Activated CD4-positive, alpha-beta T cell treated with anti-CD3 and anti-CD28 coated beads, Interleukin-2, amount 50 U/mL, for 24 hours (primary cell): ENCODE measurements at places on chromosomes 11 and 22.

- no peak for DNase-seq
These were observed 140.8 kb downstream of the TBC1D22A start for GRCh38 chr22:46902998-46903916.

GRCh38 chr22:45692549-45692948 is 20.9 kb downstream of the ATXN10 start:
- no peak for DNase-seq

- DNase-seq, result peak; percentile 39
These were observed 64.5 kb downstream of the AMBRA1 start for GRCh38 chr11:46529095-46529905.

GRCh38 chr11:130603335-130603906 is 155.0 kb downstream of the ADAMTS15 start:
- no peak for DNase-seq

- DNase-seq, result no peak
These were observed 6.2 kb upstream of the FTH1 start for GRCh38 chr11:61973476-61974162.

DNA sequence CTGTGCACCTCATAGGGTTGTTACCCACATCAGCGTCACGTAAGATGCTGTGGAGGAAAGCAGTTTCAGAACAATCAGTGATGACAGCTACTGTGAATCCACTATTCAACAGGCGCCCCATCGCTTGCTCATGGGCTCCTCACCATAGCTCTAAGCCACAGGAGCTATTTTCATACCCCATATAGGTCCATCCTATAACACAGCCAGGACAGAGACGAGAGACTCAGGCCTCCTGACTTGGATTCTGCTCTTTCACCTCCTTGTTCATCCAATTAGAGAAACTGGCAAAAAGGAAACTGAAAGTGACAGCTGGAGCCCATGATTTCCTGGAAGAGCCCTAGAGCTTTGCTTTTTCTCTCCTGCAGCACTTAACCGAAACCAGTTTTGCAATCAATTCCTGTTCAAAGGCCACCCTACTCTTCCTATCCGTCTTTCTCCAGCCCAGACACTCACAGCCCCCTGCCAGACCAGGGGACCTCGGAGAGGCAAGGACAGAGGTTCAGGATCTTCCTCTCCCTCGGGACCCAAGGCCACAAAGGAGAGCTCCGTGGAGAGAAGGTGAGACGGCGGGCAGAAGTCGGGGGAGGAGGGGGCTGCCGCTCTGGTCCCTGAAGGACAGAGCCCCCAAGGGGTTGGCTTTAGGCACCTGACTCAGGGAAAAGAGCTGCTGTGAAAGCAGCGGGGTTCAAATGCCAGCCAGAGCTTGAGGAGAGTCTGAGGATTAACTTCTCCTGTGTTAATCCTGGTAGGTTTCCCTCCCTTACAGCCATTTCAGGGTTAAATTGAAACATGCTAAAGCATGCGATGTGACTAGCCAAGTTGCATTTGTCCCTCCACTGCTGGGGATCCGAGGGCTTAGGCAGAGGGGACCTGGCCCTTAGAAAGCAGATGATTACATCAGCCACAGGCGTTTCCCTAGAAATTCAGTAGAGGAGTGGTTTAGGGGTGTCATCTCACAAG is at the start of gene APOL6:
TSS of gene APOL6 (plus strand) at position 381 of the 960 bp plus-strand sequence. CDS start 7,980 bp downstream, outside the sequence.
- peak; percentile 47 for DNase-seq

- DNase-seq, result no peak
These were observed 734 bp downstream of the ZP1 start for GRCh38 chr11:60867871-60868681.

- DNase-seq, result no peak
These were observed 65.2 kb upstream of the A4GALT start for GRCh38 chr22:42785706-42786499.

DNA sequence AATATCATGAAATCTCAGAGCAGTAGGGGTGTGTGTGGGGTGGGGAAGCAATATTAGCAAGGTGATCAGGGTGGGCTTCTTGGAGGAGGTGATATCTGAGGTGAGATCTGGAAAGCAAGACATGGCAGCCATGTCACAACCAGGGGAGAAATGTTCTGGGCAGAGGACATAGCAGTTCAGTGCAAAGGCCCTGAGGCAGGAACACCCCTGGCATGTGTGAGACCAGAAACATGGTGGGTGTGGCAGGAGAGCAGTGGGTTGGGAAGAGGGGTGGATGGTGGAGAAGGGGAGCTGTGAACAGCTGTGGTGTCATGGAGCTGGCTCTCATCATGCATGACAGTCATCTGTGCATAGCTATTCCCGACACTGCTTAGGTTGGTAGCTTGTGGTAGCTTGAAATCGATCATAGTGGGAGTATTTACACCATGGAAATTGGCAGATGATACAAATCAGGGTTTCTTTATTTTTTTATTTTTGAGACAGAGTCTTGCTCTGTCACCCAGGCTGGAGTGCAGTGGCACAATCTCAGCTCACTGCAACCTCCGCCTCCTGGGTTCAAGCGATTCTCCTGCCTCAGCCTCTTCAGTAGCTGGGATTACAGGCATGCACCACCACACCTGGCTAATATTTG is 17.9 kb upstream of the MPPED1 start:
- DNase-seq, result no peak

GRCh38 chr22:19352766-19353165 is 61.2 kb upstream of the CLTCL1 start:
- DNase-seq, result no peak

- no peak for DNase-seq
These were observed 221.3 kb downstream of the CTTN start for GRCh38 chr11:70619591-70619990.

DNA sequence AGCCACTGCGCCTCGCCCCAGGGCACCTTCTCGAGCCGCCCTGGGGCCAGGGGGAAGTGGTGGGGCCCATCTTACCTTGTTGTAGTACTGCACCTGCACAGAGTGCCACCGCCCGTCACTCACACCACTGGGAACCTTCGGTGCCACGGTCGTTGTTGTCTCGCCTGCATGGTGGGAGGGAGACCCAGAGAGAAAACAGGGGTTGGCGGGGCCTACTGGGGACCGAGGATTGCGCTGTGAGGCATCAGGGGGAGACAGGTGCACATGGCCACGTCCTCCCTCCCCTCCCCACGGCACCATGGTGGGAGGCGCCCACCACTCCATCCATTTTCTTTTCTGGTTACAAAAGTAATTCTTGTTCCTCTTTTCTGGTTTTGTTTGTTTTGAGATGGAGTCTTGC is 97.8 kb downstream of the TRMU start:
- DNase-seq, result no peak

DNA sequence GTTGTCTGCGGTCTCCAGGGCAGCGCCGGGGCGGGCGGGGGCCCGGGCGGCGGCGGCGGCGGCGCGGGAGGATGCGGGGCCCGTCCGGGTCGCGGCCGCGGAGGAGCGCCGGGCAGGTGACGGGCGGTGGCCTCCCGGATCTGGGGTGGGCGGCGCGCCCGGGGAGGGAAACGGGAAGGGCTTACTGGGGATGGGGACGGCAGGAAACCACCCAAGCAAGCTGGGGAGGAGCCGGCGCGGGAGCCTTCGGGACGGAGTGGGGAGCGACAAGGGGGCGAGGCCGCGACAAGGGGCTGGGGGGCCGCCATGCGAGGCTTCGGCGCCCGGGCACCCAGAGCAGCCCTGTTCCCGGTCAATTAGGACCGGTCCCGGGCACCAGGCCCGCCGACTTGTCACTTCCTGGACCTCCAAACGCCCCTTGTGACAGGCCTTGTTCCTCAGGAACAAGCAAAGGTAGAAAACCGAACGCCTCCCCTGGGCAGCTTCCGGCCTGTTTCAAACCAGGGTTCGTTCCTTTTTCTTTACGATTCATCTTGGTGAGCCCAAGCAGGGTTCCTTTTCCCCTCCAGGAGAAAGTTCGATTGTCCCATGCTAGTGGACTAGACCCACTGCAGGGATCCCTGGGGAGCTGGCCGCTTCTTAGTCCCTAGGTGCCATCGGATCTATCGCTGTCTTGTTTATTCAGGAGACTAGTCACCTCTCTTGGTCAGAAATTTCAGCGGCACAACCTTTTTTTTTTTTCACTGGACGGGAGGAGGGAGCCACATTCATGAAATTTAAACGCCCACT is 492 bp downstream of the JHY start:
- DNase-seq, result peak; percentile 4

GRCh38 chr11:28505232-28505631 is 397.0 kb downstream of the METTL15 start:
- no peak for DNase-seq

DNA sequence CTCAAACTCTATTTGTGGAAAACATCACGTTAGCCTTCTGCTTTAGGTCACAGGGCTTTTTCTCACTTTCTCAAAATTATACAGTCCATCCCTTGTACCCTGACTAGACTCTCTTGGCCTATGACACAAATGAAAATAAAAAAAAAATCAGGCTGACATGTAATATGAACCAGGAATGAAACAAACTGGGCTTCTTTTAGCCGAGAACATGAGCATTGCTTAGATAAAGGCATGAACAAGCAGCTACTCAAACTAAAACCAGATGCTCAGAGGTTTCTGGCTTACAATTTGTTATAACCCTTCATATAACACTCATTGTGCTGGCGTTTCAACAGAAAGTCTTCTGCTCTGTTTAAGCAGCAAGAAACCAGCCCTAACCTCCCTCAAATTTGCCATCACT is 265.5 kb upstream of the NARS2 start:
- DNase-seq, result no peak

- DNase-seq, result no peak
These were observed 63.0 kb upstream of the PITPNB start for GRCh38 chr22:27982106-27982505.

- no peak for DNase-seq
These were observed 52.1 kb upstream of the HTATIP2 start for GRCh38 chr11:20311444-20311843.

- DNase-seq, result no peak
These were observed 67.5 kb upstream of the SCUBE2 start for GRCh38 chr11:9158898-9159391.

GRCh38 chr11:128879817-128880216 is 11.3 kb upstream of the KCNJ5 start:
- DNase-seq, result no peak

GRCh38 chr22:35761037-35761436 is 43.4 kb downstream of the APOL5 start:
- no peak for DNase-seq

GRCh38 chr11:67270256-67271204 is 4.3 kb downstream of the GRK2 start:
- DNase-seq, result no peak

DNA sequence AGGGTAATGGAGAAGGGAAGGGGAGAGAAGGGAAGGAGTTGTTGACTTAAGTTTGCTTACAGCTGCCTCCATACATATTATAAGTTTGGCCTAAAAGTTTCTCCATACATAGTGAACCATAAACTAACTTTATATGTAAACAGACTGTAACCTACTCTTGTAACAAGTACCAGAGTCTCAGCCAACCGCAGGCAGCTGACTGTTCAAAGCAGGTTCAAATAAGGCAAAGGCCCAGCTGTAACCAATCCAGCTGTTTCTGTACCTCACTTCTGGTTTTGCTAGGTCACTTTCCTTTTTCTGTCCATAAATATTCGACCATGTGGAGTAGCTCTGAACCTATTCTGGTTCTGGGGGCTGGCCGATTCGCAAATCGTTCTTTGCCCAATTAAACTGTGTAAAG is 591.2 kb downstream of the INSC start:
- DNase-seq, result no peak

DNA sequence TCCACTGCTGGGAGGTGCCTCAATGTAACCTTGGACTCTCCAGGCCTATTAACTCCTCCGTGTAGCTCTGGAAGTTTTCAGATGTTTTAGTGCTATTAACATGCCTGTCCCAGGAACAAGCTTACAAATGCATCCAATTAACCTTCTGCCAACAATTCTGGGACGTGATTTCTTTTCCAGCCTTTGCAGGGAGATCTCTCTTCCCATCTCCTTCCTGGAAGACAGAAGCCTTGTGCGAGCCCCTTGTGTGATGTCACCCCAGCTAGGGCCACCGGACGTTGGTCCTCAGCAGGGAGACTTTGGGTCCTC is 47.7 kb upstream of the SYT7 start:
- no peak for DNase-seq

- DNase-seq, result no peak
These were observed 29.0 kb upstream of the LRRC32 start for GRCh38 chr11:76699451-76700091.

- DNase-seq, result no peak
These were observed 14.9 kb downstream of the DCPS start for GRCh38 chr11:126318574-126319373.

DNA sequence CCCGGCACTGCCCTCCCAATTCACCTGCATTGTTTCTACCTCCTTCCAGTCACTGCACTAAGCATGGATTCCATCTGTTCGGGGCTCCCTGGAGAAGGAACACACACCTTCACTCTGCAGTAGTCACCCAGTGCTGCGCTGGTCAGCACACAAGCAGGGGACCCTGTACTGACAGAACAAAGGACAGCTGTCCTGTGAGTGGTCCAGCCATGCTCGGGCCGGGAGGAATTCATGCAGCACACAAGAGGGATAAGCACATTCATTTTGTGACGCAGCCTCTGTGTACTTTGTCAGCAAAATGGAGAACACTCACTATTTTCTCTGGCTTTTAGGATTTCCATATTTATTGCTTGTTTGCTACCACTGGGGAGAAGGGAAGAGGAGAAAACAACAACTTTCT is 167.3 kb downstream of the NTM start:
- DNase-seq, result no peak

DNA sequence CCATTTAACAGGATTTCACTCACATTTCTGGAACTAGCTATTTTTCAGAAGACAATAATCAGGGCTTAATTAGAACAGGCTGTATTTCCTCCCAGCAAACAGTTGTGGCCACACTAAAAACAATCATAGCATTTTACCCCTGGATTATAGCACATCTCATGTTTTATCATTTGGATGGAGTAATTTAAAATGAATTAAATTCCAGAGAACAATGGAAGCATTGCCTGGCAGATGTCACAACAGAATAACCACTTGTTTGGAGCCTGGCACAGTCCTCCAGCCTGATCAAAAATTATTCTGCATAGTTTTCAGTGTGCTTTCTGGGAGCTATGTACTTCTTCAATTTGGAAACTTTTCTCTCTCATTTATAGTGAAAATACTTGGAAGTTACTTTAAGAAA is 9.2 kb downstream of the PRSS23 start:
- no peak for DNase-seq

DNA sequence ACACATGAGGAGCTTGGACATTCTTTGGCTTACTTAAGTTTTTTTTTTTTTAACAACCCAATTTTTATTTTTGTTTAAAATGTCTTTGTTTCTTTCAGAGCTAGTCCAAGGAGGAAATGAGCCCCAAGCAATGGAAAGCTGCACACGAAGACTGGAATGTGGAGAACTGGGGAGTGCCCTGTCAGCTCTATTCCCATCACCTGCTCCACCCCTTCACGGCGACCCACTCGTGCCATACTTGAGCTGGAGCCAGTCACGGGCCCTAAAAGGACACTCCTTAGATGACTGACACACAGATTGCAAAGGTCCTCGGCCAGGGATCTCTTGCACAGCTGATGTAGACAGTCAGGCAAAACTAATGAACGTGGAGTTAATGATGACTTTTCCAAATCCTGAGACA is 10.6 kb upstream of the SLC25A18 start:
- no peak for DNase-seq

- no peak for DNase-seq
These were observed 154.2 kb upstream of the TTC12 start for GRCh38 chr11:113159988-113160807.
